ENCODE measurements at places on chromosomes 6 and 20. TPM values are rescaled to one million over a fixed set of nuclear protein-coding genes. Genes with fewer than 3 reads are reported as not detected.

DNA sequence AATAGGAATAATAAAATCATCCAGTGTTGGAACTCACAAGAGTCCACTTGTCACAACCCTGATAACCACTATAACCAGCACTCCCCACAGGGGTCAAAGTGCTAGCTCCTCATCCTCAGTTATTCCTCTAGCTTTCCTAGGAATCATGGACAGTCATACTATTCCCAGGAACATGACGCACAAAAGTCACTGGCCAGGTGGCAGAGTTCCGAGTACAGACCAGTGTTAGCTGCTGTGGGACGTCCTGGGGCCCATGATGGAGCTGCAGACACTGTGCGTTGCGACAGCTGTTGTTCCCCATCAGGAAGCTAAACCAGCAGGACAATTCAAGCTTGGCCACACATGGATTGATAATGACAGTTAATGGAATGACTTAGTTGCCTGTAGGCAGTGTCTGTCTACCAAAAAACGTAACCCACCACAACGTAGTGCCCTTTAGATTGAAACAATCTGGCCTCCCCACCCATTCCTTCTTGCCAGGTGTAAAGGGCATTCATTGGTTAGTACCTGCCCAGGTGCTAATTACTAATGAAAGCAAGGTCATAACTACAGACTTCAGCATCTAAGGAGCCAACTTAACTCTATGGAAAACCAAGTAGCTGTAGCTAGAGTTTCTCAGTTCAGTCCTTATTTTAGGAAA is 17.4 kb downstream of the EZR start:
- no peak for DNase-seq

The SNRPB2 gene
- 45.3 TPM for polyA plus RNA-seq

- DNase-seq: no peak
Measured at GRCh38 chr6:88825856-88826255, 137.6 kb downstream of the RNGTT start.

The RNF144B gene
- 2.8 TPM for polyA plus RNA-seq

- no peak for DNase-seq
Measured at GRCh38 chr20:37484331-37484730, 36.7 kb upstream of the NNAT start.

DNA sequence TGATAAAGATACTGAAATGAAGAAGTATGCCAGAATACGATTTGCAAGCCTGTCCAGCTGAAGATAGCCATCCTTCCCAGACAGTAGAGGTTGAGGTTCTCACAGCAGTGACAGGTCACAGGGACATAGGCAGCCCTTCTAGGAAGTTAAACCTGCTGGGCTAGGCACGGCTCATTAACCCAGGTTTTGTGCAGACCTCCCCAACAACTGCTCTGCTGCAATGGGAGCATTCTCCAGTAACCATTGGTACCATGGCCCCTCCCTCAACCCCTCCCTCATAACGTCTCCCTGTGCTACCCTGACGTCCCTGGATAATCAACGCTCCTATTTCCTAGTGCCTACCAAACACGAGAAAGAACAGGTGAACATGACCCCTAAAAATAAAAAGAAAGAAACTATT is 15.8 kb downstream of the ID4 start:
- no peak for DNase-seq

DNA sequence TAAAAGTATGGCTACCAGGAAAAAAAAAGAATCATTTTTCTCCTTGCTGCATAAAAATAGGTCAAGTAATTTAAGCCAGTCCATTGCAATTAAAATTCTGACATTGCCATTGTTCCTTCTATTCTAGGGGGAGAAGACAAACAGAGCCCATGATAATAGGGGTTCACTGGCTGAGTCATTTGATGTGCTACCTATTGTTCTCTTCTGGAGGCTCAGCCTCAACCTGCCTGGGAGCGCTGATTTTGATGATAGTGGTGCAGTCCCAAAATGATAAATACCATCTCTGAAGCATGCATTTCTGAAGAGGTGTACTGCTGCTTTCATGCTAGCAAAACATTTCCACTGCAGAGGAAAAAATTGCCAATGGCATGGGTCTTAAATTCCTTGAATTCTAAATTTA is 5.8 kb downstream of the CITED2 start:
- DNase-seq: no peak

DNA sequence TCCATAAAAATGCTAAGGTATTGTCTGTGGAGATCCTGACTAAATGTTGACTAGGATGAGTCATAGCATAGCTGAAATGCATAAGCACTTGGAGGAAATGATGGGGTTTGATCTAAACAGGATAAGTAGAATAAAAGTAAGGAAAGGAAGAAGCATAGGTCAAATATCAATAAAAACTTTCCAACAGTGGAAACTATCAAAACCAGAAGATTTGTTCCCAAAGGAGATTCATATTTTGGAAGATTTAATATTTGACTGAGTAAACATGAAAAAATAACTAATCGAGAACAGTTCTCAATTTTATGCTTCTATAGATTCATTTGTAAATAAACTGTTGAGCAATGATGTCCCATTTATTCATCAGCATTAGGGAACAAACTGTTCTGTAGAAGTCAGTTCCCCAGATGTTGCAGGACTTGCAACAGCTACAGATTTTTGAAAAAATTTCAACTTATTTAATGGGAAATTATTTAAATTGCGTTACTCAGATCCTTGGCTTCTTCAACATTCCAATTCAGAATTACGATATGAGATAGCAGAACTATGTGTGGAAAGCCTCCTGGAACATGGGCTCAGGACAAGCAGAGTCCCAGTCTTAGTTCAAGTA is 133.7 kb upstream of the TBX18 start:
- DNase-seq: no peak

GRCh38 chr20:47252879-47253307 is 103.6 kb downstream of the ZMYND8 start:
- DNase-seq: no peak

DNA sequence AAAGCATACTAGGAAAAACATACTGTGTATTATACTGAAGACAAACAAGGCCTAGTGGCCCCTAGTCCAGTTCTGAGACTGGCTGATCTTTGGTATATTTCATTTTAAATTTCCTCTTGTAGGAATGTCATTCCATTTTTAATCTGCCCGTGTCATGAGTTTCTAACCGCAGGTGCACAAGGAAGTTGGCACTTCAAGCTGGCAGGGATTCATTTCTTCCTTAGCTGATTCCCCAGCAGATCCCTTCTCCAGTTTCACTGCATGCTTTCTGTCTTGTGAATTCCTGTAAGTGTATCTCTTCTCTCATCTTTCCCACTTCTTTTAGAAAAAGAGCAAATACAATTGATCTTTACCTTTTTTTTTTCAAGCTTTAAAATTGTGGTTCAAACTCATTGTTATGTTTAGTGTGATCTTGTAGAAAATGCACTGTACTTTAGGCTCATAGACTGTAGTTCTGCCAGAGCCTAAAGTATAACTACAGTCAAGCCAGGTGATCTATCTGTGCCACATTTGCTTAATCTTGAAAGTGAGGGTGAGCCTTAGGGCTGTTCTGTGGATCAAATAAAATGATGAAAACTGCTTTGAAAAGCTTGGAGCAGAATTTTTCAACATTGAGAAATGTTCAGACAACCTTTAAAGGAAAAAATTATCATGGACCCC is 37.0 kb downstream of the RNF217 start:
- peak; percentile 9 for DNase-seq

DNA sequence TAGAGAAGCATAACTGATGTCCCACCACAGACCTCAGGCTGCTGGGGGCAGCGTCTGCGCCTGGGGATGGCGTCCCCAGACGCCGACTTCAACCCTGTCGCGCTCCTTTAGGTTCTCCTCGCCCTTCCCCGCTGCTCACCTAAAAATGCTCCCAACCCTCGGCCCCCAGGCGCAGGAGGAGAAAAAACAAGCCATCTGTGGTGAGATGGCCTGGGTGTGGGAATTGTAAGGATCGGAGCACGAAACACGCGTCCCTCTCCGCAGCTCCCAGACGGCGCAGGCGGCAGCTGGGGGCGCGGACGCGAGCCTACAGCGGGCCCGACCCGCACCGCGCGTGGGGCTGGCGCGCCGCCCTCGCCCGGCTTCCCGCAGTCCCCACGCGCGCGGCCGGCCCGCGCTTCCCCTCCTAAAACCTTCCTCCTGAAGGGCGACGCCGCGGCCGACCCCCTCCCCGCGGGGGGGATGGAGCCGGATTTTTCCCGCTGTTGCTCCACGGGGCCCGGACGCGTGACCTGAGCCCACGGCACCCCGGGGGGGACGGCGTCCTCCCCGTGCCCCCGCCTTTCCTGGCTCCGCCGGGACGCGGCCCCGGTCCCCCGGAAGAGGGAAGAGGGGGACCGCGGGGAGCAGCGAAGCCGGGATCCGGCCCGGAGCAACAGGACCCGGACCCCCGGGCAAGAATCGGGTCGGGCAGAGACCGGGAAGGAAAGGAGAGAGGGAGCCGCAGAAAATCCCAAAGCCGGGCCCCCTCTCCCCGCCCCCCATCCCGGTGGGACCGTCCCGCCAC is 611 bp downstream of the EPB41L2 start:
- DNase-seq: peak; percentile 44

The SLPI gene
- polyA plus RNA-seq: 4.1 TPM

GRCh38 chr6:157961153-157961831 is 20.4 kb upstream of the SYNJ2 start:
- DNase-seq: peak; percentile 34

The IL17F gene
- not detected for polyA plus RNA-seq

- no peak for DNase-seq
Measured at GRCh38 chr20:46789339-46790028, 80.0 kb downstream of the SLC2A10 start.

The GCLC gene
- polyA plus RNA-seq: 25.7 TPM

- DNase-seq: peak; percentile 39
Measured at GRCh38 chr6:149448821-149449453, 35.9 kb downstream of the ZC3H12D start.

DNA sequence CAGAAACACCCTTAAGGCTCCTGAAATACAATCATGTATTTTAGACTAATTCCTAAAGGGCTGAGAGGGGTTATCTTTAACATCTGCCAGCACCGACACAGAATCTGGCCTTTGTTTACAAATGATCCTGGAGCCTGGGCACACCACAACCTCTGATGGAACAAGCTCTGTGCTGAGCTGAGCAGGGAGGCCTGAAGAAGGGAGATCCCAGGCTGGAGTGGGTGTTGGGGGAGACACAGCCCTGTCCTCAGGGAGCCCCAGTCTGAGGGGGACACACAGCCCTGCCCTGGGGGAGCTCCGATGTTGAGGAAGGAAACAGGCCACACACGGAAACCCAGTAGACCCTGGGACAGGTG is 130.5 kb downstream of the VEGFA start:
- DNase-seq: no peak

The HLA-E gene
- polyA plus RNA-seq: 173 TPM

GRCh38 chr6:137859025-137859424 is 8.0 kb upstream of the TNFAIP3 start:
- DNase-seq: no peak

The C6orf141 gene
- not detected for polyA plus RNA-seq

The KIF6 gene
- polyA plus RNA-seq: 3.3 TPM

The COL9A3 gene
- 17.5 TPM for polyA plus RNA-seq

DNA sequence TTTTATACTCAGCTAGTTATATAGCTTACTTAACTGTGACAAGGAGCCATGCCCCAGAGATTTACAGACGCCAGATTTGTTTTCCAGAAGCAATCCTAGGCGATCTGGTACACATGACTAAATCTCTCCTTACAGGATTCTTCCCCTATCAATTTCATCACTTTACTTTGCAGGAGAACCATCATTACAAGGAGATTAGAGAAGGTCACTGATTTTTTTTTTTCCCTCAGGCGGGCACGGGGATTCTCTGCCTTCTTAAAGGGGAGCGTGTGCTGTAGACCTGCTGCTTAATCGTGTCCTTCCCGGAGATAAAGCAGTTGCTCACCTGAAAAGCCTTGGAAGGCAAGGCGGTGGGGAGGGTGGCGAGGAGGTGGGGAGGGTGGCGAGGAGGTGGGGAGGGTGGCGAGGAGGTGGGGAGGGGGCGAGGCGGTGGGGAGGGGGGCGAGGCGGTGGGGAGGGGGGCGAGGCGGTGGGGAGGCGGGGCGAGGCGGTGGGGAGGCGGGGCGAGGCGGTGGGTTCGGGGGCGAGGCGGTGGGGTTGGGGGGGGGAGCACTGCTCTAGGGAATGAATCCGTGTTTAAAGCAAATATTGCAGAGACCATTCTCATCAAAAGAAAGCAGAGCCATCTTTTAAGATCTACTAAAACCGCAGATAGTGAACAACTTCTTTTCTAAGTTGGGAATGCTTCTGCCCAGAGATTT is 14.3 kb upstream of the MRAP2 start:
- peak; percentile 45 for DNase-seq

DNA sequence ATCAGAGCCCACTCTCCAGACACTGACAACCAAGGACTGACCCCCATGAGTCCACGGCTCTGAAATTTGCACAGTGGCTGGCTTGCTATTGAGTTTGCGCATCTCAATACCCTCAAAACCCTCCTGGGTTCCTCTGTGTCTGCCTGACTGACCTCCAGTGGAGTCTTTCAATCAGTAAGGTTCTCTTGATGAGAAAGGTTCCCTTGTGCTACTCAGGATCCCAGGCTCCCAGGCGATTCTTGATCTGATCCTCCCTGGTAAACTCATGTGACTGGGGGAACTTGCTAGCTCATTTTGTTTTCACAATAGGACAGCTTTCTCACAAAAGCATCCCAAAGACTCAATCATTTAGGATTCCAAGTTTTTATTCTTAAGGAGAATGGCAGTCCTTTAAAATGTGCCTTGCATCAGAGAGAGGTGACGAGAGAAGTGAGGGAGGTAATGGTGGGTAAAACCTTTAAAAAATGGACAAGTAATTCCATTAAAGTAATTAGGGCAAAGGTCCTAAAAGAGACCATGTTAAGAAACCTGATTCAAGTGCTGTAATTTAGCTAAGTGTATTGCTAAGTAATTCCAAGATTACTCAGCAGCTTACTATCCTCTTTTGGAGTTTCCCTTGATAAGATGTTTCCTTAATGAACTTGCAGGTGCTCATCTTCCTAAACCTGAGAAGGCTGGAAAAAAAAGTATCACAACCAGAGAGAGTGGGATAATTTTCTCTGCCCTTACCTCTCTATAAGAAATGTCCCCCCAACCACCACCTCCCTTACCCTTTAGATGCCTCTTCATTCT is 304.7 kb upstream of the SGK1 start:
- peak; percentile 33 for DNase-seq

- DNase-seq: no peak
Measured at GRCh38 chr6:94956910-94957309, 620.4 kb upstream of the MANEA start.
